ENCODE measurements at places on chromosomes 16 and 17.

GRCh38 chr17:5513628-5514027 is 27.3 kb downstream of the MIS12 start:
- no peak for DNase-seq

GRCh38 chr16:86517652-86518258 is 7.4 kb downstream of the FOXF1 start:
- peak; percentile 58 for DNase-seq

- DNase-seq = no peak
Observed at GRCh38 chr17:74240618-74241205, 27.3 kb downstream of the TTYH2 start.

DNA sequence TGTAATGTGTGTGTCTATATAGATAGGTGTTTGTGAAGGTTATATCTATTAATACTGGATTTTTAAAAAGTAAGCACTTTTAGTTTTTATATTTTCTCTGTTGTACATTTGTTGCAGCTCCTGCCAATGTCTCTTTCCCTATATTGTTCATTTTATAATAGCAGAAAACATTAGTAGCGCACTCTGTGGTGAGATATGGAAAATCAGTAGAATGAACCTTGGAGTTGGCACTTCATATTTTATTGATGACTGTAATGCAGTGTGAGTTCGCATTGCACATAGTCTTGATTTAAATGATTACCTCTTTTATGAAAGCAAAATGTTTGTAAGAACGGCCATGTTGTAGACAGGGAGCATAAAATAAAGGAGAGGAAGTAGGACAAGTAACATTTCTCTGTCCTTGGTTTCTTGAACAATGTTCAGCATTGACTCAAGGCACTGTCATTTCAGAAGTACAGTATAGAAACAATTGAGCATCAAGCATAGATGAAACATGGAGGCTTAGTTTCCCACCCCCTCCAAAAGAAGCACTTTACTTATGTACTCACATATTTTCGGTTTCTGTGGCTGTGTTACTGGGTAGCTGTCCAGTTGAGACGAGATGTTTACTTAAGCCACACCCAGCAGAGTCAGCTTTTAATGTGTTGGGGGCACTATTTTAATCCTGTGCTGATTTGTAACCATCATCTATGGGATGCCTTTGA is 74.0 kb downstream of the TANC2 start:
- no peak for DNase-seq

GRCh38 chr17:59893676-59894100 is 767 bp downstream of the RPS6KB1 start:
- no peak for DNase-seq

- no peak for DNase-seq
Observed at GRCh38 chr17:21381076-21381706, 5.0 kb downstream of the KCNJ12 start.

- DNase-seq = no peak
Observed at GRCh38 chr16:69663846-69664245, 62.5 kb downstream of the NQO1 start.

DNA sequence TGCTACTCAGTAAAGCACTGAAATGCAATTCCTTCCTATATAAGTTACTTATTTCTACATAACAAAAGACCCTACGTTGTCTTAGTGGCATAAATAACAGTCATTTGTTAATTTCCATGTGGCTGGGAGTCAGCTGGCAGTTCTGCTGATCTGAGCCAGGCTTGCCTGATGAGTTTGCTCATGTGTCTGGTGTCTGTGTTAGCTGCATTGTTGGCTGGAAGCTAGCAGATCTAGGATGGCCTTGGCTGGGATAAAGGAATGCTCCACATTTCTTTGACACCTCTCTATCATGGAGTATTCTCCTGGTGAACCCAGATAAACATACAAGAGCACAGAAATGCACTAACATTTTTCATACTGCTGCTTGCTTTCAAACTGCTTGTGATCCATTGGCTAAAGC is 264.4 kb upstream of the MON1B start:
- DNase-seq = no peak

- DNase-seq = no peak
Observed at GRCh38 chr16:88903267-88903666, 36.8 kb upstream of the PABPN1L start.

- no peak for DNase-seq
Observed at GRCh38 chr17:35548978-35549377, 11.5 kb upstream of the SLFN12L start.

GRCh38 chr16:61730997-61731396 is 305.2 kb downstream of the CDH8 start:
- no peak for DNase-seq

- DNase-seq = no peak
Observed at GRCh38 chr17:50961282-50962220, 95.4 kb upstream of the TOB1 start.

GRCh38 chr17:44002141-44002848 is 2.1 kb upstream of the NAGS start:
- DNase-seq = no peak

DNA sequence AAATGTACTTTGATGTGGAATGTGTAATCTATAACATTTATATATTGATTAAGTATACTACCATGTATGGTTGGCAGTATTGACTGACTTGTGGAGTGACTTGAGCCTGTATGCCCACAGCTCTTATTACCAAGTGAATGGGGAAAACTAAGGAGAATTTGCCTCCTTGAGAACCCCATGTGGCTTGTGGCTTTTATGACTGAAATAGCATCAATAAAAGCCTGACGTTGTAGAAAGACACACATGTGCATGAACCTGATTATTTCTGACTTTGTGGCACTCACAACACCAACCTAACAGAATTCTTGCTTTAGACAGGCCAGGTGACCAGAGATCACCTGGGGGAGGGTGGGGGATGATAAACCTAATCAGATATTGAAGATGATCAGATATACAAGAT is 2.1 kb upstream of the LRRC75A start:
- DNase-seq = no peak

DNA sequence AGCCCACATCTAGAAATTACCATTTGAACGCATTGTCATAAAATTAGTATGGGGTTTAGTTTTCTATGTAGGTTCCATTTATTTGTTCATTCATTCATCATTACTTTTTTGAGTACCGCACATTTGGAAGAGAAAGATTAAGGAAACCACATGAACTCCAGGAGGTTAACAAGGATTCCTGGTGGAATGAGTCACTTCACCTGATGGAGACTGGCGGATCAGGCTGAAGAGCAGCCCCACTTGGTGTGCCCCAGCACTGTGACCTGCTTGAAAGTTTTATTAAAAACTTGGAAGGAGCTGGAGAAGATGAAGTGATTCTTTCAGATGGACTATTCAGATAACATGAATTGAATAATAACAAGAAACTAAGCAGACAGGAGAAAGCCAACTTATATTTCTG is 293.6 kb upstream of the CDH11 start:
- DNase-seq = no peak

DNA sequence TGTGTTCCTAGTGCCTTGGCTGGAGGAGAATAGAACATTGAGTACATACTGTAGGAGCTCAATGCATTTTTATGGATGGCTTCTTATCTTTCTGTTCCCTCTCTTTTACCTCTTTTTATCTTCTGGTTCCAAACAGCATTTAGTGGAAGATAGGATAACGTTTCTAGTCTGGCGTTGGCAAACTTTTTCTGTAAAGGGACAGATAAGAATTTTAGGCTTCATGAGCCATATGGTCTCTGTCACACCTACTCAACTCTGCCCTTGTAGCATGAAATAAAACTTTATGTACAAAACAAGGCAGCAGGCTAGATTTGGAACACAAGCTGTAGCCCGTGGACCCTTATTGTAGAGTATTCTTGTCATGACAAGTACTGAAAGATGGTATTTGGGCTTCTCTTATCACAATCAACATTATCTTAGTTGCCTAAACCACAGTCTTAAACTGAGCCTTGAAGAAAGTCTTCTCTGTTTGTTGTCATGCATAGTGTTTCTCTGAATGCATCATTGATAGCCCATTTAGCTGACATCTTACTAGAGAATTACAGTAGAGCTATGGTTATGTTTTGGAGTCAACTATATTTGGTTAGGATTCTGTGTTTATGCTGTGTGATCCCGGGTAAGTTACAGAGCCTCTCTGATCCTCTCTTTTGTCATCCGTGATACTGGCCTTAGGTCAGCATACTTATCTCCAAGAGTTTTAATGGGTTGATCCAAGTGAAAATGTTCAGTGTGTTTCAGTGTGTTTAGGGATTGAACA is 80.2 kb downstream of the HS3ST4 start:
- no peak for DNase-seq

GRCh38 chr17:47730681-47731080 is 2.4 kb upstream of the TBX21 start:
- DNase-seq = no peak

- DNase-seq = no peak
Observed at GRCh38 chr17:73555199-73555960, 88.9 kb downstream of the SDK2 start.

- DNase-seq = peak; percentile 77
Observed at GRCh38 chr16:85750827-85751697, at the start of gene C16orf74. TSS of gene C16orf74 (minus strand) at chr16:85751096. CDS start at chr16:85735217, 15,879 bp downstream.

DNA sequence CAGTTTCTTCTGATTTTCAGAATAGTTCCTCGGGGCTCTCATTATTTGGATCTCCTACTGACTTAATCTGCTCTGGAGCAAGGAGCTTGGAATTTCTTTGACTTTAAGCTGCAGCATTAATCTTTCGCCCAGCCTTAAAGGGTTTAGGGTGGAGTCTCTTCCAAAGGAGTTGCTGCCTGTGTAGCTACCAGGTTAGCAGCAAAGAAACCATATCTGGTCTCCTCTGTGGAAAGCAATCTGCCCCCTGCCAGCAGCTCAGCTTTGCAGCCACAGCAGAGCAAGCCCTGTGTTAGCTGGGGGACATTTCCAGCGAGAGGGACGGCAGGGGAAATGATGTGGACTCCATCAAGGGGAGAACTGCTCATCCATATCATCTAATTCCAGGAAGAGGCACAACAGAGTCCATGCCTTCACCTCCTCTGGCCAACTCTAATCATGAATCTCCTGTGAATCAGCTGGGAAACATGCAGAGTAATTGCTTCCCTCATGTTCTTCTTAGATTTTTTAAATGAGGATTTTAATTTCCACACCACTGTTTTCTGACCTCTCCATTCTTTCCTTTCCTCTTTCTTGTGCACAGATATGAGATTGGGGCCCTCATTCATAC is 827.6 kb upstream of the CA10 start:
- DNase-seq = no peak

GRCh38 chr16:51072591-51072990 is 78.5 kb downstream of the SALL1 start:
- no peak for DNase-seq

DNA sequence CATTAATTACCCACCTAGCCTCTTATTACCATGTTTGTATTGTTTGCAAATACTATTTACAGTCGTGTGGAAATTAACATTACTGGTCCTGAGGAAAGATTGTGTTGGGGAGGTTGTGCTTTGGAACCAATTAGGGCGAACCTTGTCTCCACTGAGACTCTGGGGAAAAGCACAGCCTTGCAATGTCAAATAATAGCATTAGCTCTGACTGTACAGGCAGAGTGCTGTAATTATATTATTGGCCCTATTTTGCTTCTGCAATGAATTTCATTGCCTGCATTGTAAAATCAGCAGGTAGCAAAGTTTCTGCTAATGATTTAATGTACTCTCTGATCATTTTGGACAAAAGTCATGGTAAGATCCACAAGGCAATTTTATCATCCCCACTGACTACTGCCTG is 97.0 kb downstream of the WWOX start:
- no peak for DNase-seq

DNA sequence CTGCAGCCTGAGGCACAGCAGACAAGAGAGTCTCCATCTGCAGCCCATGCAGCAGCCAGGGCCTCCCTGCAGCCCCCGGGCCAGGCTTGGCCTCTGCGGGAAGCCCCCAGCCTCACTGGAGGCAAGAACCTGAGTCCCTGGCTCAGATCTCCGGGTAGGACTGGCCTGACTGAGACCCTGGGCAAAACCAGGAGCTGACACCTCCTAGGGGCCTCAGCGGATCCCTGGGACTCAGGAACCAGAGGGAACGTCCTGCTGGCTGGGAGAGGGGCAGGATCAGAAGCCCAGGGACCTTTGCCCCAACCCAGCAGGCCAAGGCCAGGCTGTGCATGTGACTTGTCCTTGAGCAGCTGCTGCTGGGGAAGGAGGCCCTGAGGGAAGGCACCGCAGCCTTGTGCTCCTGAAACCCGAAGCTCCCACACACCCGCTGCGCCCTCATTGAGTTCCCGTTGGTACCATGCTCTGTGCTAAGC is 1.7 kb upstream of the PRSS21 start:
- no peak for DNase-seq

DNA sequence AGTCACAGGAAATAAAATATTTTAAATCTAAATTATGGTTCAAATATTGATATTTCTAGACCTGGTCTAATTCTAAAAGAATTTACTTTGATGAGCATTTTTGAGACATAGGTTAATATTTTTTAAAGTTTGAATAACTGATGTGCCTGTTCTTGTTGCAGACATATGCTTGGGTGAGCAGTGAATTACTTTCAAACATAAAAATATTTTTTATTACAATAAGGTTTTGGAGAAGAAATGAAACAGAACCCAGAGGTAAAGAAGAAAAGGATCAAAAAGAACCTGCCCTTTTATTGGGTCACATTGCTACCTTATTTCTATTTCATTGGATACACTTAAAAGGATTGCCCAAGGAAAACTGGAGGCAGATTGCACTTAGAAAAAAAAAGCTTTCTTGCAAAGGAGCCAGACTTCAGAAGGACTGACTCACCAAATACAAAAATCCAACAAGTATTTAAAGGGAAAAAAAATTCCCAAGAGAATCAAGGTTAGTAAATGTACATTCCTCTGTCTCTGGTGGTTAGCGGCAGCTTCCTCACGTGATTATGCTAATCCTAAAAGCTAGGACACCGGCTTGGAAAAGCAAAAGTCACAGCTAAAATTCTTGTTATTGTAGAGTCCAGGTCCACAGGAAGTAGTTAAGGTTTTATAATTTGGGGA is 18.5 kb downstream of the ENPP7 start:
- no peak for DNase-seq

- DNase-seq = peak; percentile 44
Observed at GRCh38 chr17:42050393-42051012, at the start of gene C17orf113. TSS of gene C17orf113 (minus strand) at chr17:42050601. CDS start at chr17:42043376, 7,225 bp downstream.

DNA sequence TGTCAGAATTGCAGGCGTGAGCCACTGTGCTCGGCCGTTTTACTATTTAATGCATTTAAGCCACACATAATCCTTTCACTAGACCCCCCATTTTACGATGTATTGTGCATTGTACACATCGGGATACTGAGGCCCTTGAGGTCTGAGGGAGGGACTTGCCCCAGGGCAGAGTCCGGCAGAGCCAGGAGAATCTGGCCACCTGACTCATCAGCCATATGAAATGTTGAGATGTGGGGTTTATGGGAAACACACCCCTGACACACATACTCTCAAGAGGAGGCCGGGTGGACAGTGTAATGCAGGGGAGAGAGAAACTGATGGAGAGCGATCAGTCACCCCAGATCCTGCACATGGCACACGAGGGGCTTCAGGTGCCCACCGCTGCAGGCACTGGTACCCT is 196.6 kb downstream of the ZNF423 start:
- no peak for DNase-seq

- peak; percentile 7 for DNase-seq
Observed at GRCh38 chr17:81641825-81642489, 5.0 kb downstream of the TSPAN10 start.

GRCh38 chr17:48244121-48244711 is 136.7 kb downstream of the SNX11 start:
- DNase-seq = peak; percentile 77

Data from HT-29 (cell line).